D721Med (cell line): ENCODE measurements at places on chromosomes 2 and 18.

GRCh38 chr2:219458996-219459395, 24.4 kb downstream of the SPEG start:
- no peak for DNase-seq

- no peak for DNase-seq
These were observed 246.7 kb downstream of the DLGAP1 start for GRCh38 chr18:4208366-4208765.

DNA sequence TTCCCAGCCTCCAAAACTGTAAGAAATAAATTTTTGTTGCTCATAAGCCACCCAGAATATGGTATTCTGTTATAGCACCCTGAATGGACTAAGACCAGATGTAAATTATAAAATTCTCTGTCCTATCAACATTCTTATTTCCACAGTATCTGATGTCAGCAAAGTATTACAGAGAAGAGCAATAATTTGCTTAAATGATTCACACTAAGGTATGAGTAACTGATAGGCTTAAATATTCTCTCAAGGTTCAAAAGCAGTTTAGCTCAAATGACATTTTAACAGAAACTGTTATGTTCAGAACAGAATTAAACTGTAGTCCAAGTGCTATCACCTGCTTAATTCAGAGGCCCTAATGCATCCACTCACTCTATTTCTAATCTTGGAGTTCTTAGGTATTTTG, 12.8 kb downstream of the SESTD1 start:
- DNase-seq: no peak

GRCh38 chr2:142130111-142131009, 456 bp downstream of the LRP1B start:
- DNase-seq: no peak

DNA sequence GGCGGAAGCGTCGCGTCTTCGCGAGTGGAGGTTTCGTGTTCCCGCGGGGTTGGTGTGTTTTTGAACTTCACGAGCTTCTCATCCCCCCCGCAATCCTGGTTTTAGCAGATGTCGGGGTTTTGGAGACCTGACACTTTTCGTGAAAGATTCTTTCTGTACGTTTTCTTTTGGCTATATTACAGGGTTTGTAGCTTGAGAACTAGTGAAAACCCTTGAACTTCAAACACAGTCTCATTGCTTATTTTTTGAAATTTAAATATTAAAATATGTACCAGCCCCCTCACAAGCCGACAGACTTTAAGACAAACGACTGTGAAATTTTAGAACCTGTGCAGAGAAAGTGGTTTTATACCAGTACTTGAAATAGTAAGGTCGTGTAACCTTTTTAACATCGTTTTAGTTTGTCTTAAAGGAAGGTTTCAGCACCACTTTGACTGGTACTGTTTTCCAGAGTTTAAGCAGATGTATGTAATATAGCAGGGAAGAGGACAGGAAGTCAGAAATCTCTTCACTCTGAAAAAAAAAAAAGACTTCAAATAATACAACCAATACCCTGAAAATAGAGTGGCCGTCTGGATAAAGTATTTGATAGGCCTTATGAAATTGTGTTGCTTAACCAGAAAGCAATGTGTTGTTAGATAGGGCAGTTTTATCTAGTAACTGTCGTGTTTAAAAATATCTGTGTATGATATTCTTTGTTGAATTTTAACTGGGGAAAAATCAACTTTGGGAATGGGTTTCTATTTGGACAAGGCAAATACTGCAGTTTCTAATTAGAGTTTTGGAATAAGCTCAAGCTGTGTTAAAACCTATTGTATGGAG, 1.4 kb downstream of the SPATS2L start:
- DNase-seq: no peak

GRCh38 chr2:236687296-236687965, 117.8 kb downstream of the ACKR3 start:
- DNase-seq: no peak

- DNase-seq: no peak
These were observed 7.6 kb upstream of the NFE2L2 start for GRCh38 chr2:177271981-177272666.

DNA sequence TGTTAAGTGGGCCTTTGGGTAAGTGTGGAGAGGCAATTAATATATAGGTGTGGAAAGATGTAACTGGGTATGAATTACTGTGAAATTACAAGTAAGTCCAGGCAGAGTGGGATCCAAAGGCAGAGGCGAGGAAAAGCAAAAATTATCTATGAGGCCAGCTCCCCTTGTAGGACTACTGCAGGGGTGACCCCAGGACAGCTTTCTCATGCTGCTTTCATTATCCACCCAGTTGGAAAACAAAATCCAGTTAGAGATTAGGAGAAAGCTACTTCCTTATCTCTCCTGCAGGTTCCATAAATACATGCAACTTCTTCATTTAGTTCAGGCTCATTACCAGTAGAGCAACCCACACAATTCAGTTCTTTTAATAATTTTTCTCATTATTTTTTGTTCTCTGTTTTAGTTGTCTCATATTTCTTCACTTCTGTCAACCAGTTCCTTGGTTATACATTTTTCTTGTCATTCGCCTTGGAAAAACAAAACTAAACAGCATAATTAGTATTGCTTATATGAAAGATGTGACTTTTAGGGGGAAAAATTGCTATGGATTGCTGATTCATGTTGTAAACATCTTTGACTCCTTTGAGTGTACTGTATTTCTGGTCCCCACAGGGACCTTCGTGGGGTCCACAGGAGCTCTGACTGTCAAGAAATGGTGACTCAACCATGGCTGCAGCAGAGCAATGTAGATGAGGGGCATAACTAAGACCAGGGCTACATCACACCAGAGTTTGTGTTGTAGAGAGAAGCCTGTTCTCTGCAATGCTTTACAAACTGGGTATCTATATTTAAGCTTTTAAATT, 110.4 kb upstream of the PARD3B start:
- DNase-seq: no peak

- DNase-seq: no peak
These were observed 120.3 kb downstream of the RDH14 start for GRCh38 chr2:18440141-18440661.

GRCh38 chr2:61017003-61017555, 441 bp upstream of the PEX13 start:
- DNase-seq: peak; percentile 35

GRCh38 chr2:219406861-219407230, 11.3 kb upstream of the DES start:
- DNase-seq: no peak

- DNase-seq: no peak
These were observed 38.9 kb upstream of the LDLRAD4 start for GRCh38 chr18:13179566-13180113.

DNA sequence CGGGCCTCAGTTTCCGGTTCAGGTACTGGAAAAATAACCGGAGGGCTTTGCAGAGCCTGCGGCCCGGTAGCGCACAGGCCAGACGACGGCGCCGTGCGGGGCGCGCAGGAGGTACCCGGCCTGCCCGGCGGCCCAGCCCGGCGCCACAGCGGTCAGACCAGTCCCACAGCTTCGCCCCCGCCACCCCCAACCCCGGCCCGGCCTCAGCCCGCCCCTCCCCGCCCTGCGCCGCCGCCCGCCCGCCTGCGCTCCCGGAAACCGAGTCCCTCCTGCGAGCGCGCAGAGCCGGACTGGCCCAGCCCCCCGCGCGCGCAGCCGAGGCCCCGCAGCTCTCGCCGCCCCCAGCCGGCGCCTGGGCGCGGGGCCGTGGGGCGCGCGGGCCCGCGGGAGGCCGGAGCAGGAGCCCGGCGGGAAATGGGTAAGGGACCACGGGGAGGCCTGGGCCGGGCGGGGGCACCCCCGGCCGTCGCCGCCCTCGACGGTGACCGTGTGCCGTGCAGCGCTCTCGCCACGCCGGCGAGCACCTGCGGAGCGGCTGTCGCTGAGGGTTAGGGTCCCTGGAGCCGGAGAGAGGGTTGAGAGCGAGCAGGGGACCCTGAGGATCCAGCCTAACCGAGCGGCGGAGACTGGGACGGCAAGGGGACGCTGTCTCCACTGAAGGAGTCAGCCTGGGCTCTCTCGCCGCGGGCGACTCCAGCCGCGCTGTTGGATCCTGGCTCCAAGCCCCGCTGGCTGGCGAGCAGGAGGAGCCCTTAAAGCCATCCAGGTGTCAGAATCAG, 16.5 kb upstream of the PSD4 start:
- DNase-seq: no peak

DNA sequence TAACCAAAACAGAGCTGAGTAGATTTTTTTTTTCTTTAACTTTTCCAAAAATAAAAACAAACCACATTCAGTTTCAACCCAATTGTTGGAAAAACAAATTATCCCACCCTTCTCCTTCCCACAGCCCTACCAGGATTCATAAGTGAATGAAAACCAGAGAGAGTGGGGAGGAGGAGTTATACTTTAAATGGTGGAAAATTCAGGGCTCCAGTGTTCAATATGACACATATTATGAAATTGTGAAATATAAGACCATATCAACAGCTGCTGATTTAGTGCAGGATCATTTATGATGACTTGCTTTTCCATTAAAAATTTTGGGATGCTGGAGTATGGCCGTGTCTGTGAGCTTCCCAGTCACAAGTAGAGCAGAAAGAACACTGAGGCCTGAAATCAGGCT, 26.7 kb downstream of the COLEC12 start:
- no peak for DNase-seq

GRCh38 chr2:37911296-37911873, 13.7 kb upstream of the RMDN2 start:
- DNase-seq: no peak

- no peak for DNase-seq
These were observed 239.1 kb downstream of the SEPTIN10 start for GRCh38 chr2:109374548-109375130.

DNA sequence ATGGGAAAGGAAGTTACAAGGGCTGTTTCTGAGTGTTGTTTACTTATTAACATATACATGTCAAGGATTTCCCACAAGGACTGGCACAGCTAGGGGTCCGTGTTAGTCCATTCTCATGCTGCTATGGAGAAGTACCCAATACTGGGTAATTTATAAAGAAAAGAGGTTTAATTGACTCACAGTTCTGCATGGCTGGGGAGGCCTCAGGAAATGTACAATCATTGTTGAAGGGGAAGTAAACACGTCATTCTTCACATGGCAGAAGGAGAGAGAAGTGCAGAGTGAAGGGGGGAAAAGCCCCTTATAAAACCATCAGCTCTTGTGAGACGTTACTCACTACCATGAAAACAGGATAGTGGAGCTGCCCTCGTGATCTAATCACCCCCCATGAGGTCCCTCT, 128.9 kb upstream of the CELF4 start:
- no peak for DNase-seq
